ENCODE measurements at places on chromosomes 11 and 22.

DNA sequence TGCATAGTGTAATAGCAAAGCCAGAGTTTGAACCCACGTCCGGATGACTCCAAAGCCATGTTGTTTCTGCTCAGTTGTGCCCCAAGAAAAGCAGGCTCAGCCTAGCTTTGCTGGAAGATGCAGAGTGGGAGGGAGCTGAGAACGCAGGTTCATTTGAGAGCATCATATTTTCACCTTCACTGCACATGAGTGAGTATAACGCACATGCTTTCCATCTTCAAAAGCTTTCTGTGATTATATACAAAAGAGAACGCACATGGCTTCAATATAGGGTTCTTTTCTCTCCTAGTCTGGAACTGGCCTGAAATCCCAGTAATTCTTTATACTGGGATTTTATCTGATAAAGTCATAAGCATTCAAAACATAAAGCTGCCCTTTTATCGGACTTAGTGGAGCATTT lies 385.5 kb upstream of the CADM1 start:
- no peak for DNase-seq

- no peak for DNase-seq
Measured at GRCh38 chr22:30183861-30184278, 62.7 kb downstream of the LIF start.

GRCh38 chr11:67612751-67613150 lies 6.0 kb downstream of the NDUFV1 start:
- DNase-seq, result no peak

- DNase-seq, result no peak
Measured at GRCh38 chr22:23204125-23204488, 23.8 kb downstream of the BCR start.

DNA sequence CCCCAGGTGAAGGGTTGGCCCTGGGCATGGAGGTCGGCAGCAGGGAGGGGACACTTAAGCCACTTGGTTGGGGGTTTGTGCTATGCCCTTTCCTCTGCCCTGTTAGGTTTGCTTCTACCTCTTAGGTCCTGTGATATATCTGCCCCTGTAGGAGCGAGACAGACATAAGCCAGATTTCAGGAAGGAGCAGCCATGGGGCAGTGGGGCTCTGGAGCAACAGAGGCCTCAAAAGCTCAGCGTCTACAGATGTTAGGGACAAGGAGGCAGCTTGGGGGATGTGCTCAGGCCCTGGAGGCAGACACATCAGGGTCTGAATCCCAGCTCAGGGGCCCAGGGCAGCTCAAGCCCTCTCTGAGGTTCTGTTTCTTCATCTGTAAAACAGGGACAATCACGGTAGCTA lies 27.2 kb upstream of the KCNQ1OT1 start:
- DNase-seq, result no peak

GRCh38 chr11:85866137-85866827 lies 11.1 kb downstream of the CCDC83 start:
- no peak for DNase-seq
